Gastroesophageal sphincter (tissue), 4 donors: ENCODE measurements at places on chromosomes 2 and 18. TPM values are rescaled to one million over a fixed set of nuclear protein-coding genes. Genes with fewer than 3 reads are reported as not detected.

- H3K27ac ChIP-seq, result no peak overlapping the region
- no peaks in the 10 kb centered on the region for H3K36me3 ChIP-seq
These were observed 307.0 kb upstream of the REG3G start for GRCh38 chr2:78718473-78718872.

GRCh38 chr2:134119117-134119712, 134.7 kb upstream of the MGAT5 start:
- H3K27ac ChIP-seq, result no peak overlapping the region
- H3K4me1 ChIP-seq, result peaks cover 2% of the 10 kb centered on the region
- no peaks in the 10 kb centered on the region for H3K27me3 ChIP-seq
- no peaks in the 10 kb centered on the region for H3K36me3 ChIP-seq

- peaks cover 50% of the 10 kb centered on the region for H3K36me3 ChIP-seq
- no peak for ATAC-seq
These were observed 31.0 kb upstream of the ASPRV1 start for GRCh38 chr2:69992310-69993047.

GRCh38 chr2:107721178-107721577, 105.5 kb upstream of the RGPD4 start:
- H3K4me1 ChIP-seq, result no peaks in the 10 kb centered on the region
- H3K27me3 ChIP-seq, result no peaks in the 10 kb centered on the region
- no peaks in the 10 kb centered on the region for H3K36me3 ChIP-seq
- no peak for ATAC-seq

DNA sequence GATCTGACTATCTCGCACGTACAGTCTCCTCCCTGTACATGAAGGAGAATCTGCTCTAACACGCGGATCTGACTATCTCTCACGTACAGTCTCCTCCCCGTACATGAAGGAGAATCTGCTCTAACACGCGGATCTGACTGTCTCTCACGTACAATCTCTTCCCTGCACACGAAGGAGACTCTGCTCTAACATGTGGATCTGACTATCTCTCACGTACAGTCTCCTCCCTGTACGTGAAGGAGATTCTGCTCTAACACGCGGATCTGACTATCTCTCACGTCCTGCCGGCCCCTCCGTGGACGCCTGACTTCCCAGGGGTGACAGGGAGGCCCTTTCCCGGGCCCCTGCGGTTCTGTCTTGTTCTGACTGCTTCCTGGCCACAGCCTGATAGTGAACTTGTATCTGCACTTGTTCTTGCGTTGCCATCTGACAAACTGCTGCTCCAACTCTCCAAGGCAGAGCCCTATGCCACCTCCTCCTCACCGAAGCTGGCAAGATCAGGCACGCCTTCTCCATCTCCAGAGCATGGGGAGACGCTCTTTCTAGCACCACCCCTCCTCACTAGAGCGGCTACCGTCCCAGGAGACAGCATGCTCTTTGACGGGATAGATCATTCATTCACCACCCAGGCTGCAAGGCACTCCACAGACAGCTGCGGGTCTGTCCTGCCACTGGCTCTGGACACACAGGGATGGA, 238.6 kb downstream of the TWIST2 start:
- no peaks in the 10 kb centered on the region for H3K4me1 ChIP-seq
- no peak overlapping the region for H3K4me3 ChIP-seq

Gene LIPG
- 0.77 TPM for total RNA-seq

GRCh38 chr2:147663962-147664361, 180.9 kb upstream of the ACVR2A start:
- no peaks in the 10 kb centered on the region for H3K27me3 ChIP-seq
- ATAC-seq, result no peak
- H3K36me3 ChIP-seq, result no peaks in the 10 kb centered on the region
- H3K27ac ChIP-seq, result no peak overlapping the region
- H3K4me3 ChIP-seq, result no peak overlapping the region

- no peaks in the 10 kb centered on the region for H3K27me3 ChIP-seq
- H3K36me3 ChIP-seq, result no peaks in the 10 kb centered on the region
- H3K4me1 ChIP-seq, result peaks cover 5% of the 10 kb centered on the region
- H3K27ac ChIP-seq, result no peak overlapping the region
- no peak overlapping the region for H3K4me3 ChIP-seq
These were observed 126.0 kb upstream of the KLF7 start for GRCh38 chr2:207291625-207292252.

GRCh38 chr2:16869711-16870110, 204.1 kb upstream of the CYRIA start:
- no peak overlapping the region for H3K4me3 ChIP-seq
- H3K27me3 ChIP-seq, result no peaks in the 10 kb centered on the region
- no peaks in the 10 kb centered on the region for H3K36me3 ChIP-seq
- H3K4me1 ChIP-seq, result no peaks in the 10 kb centered on the region
- H3K27ac ChIP-seq, result no peak overlapping the region

- peaks cover under 1% of the 10 kb centered on the region for H3K36me3 ChIP-seq
- peaks cover 53% of the 10 kb centered on the region for H3K4me1 ChIP-seq
- no peak overlapping the region for H3K4me3 ChIP-seq
- no peak for ATAC-seq
These were observed 27.4 kb downstream of the HPCAL1 start for GRCh38 chr2:10329880-10330699.

DNA sequence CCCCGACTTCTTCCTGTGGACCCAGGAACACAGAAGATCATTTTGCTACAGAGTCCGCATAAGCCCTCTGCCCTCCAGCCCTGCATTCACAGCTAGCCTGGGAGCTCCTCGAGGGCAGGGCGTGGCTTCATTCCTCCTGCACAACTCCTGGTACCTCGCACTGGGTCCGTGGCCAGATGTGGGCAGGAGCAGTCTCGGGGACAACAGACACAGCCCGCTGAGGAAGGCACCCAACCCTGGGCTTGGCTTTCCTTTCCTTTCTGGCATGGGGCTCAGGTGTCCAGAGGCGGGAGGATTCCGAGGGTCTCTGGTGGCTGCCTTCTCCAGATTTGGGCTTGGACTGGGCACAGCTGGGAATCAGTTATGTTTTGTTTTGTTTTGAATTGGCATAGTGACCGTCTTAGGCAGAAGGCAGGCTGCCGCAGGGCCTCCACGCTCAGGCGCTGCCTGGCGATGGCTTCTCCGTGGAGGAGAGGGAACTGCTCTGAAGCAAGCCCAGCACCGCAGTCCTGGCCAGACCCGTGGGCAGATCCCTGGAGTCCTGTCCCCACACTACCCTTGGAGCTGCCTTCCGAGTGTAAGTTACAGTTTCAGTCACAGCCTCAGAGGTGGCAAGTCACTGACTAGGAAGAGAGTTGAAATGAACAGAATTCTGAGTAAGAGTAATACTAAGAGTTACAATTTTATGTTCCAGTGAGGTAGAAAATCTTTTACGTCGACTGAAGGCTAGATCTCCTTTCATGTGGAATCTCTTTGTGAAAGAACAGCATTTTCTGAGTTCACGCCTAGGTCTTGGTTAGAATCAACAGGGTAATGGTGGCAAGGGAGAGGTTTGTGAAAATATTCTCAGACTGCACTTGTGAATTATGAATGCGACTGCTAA, 47.9 kb downstream of the LDLRAD4 start:
- no peaks in the 10 kb centered on the region for H3K36me3 ChIP-seq
- peaks cover 72% of the 10 kb centered on the region for H3K4me1 ChIP-seq
- peak overlapping the region; percentile 86 for H3K27ac ChIP-seq
- peak; percentile 37 for ATAC-seq
- H3K27me3 ChIP-seq, result no peaks in the 10 kb centered on the region
- peak overlapping the region; percentile 30 for H3K4me3 ChIP-seq

DNA sequence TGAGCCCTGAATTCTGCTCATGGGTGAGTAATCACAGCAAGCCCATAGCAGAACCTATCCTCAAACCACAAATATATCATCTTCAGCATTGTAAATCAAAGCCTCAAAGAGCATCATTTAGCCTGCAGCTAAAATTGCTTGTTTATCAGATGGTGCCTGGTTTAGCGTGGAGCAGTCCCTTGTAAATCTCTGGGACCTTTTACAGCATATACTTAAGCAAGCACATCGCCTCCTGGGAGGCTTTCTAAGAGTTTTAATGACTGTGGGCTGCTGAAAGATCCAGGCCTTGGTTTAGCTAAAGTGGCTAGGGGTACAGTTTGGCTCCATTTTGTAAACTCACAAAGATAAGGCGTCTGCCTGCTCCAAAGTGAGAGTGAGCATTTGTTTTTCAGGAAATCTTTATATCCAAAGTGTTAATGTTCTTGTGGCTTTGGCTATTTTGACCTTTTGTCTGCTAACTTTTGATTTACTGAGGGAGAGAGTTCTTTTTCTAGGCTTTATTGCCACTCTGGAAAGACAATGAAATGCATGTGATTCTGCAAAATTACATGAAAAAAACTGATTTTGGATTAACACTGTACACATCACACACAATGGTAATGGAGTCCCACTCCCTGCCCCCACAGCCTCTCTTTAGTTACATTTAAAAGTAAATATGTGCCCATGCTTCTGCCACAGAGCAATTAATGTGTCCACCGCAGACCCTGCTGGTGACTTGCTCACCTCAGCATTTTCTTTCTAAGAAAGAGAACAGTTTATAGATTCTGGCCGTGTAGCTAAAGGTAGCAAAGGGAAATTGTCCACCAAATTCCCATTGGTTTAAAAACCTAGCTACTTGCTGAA, 194.8 kb downstream of the LNPK start:
- no peak overlapping the region for H3K27ac ChIP-seq
- no peaks in the 10 kb centered on the region for H3K4me1 ChIP-seq
- H3K36me3 ChIP-seq, result no peaks in the 10 kb centered on the region
- ATAC-seq, result no peak
- no peaks in the 10 kb centered on the region for H3K27me3 ChIP-seq

DNA sequence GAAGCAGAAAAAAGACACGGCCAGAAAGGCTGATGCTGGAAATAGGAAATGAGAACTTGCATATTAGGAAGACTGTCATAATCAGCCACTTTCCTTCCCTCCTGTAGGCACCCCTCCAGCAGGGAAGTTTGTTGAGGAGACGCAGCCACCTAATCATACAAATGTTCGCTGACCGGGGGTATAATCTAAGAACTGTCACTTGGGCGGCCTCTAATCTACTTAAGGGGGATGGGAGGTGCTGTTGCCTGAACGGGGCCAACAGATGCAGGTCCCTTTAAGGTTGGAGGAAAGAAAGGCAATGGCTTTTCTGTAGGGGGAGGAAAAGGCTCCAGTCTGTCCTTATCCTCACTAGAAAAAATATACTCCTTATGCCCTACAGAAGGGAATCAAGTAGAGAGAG, 50.6 kb downstream of the DNAJC10 start:
- no peaks in the 10 kb centered on the region for H3K27me3 ChIP-seq
- ATAC-seq, result no peak
- H3K4me1 ChIP-seq, result peaks cover 19% of the 10 kb centered on the region
- no peaks in the 10 kb centered on the region for H3K36me3 ChIP-seq
- no peak overlapping the region for H3K4me3 ChIP-seq

Gene ASIC4
- total RNA-seq, result not detected
